A549 treated with CORT108297 at 1 μM for 4 hours (cell line): ENCODE measurements at places on chromosomes 16 and 17. TPM values are rescaled to one million over a fixed set of nuclear protein-coding genes. Genes with fewer than 3 reads are reported as not detected.

Gene GRAP
- total RNA-seq: 0.14 to 0.29 TPM (median 0.21 TPM) in 5 replicates

Gene SCGB1C2
- not detected in 5 replicates for total RNA-seq

Gene CLDN7
- total RNA-seq: 0.84 to 1.2 TPM (median 0.97 TPM) in 5 replicates

Gene NTN3
- total RNA-seq: 0.05 to 0.07 TPM in 2 of 5 replicates, not detected in the others

Gene ZG16
- total RNA-seq: not detected in 5 replicates

Gene MNT
- 12.1 to 21.5 TPM (median 19.0 TPM) in 5 replicates for total RNA-seq

Gene TBC1D3
- total RNA-seq: not detected in 5 replicates
